ENCODE measurements at places on chromosomes 7 and 10. TPM values are rescaled to one million over a fixed set of nuclear protein-coding genes. Genes with fewer than 3 reads are reported as not detected.
A peak's percentile ranks its signal among the peaks of the same experiment; 100 is the strongest.

DNA sequence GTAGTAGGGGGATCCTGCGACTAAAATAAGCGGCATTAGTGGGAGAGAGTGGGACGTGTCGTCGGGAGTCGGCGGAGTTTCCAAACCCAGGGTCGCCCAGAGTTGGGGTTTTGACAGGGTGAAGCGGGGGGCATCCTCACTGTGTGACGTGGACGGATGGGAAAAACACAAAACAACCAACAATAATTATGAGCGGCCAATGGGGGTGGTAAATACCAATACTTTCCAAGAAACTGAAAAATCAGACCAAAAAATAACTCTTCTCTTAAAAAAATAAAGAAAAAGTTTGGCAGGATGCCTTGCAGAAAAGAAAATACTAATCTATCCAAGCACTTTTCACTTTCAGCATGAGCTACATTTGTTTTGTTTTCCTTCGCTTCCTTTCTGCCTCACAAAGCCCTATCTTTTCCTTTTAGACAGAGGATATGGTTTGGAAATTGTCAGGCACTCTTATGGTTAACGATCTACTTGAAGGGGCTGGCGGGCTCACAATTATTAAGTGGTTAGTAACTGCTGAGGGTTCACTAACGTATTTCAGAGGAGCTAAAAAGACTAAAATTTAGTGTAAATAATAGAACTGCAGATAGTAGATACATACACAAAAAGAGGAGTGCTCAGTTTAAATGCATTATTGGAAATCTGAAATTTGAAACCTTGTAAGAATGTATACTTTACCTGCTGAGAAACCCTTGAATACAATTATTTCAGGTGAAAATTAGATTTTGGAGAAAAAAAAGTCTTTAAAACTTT, 802 bp upstream of the CDK6 start:
- DNase-seq = peak; percentile 52

DNA sequence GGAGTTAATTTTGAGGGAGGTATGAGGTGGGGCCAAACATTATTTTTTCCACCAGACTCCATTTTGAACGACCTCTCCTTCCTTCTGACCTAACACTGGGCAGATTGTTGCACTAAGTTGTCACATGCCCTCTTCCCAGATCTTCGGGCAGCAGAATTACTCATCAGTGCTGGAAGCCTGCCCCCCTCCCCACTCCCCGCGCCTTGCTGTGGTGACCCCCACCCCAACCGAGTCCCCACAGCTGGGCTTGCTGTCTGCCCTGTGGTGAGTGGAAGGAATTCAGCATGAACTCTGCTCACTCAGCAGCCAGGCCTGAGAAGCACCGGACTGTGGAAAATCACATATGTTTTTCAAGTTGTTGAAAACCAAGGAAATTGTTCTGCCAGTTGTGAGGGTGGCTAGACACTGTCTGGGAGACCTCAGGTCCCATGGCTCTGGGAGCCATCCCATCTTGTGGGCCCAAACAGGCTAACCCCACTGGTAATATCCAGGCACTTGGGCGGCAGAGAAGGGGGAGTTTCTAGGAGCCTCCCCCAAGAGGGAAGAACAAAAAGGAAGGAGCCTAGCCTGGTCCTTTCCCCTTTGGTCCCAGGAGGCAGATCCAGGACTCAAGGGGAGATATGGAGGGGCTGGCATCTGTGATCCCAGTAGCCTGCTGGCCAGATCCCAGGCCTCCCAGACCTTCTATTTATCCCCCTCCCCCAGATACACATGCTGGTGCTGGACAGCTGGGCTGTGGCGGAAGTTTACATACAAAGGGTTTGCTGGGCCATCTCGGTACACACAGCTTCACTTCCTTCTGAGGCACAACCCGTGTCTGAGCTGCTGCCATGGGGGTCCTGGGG, 3.5 kb upstream of the AEBP1 start:
- DNase-seq = no peak

DNA sequence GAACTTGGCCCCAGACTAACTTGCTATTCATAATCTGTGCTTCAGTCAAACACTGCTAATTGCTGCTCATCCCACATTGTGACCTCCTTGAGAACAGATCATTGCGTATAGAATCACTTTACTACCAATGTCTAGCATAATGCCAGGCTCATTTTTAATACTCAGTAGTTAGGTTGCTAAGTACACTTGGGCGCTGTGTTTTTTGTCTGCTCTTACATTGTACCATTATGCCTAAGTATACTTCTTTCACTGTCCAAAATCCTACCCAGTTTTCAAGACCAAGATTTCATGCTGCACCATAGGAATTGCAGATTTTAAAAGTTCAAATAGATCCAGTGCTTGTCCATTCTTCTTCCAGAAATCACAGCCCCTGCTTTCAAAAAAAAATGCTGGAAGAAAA, 32.8 kb upstream of the TMEM106B start:
- DNase-seq = no peak

DNA sequence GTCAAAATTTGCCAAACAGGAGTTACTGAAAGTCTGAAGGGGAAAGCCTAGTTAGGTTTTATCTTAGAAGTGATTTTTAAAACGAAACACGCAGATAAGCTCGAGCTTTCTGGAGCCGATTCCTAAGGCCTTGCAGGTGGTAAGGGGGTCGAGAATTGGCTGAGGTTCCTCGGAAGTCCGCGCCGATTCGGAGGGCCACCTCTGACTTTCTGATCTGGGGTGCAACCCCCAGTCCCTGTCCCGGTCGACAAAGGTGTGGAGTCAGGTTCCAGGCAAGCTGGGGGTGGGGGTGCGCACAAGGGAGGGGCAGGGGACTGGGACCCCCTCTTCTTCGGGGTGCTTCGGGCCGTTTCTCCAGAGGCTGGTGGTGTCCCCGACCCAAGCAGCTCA, 701 bp upstream of the CUL1 start:
- no peak for DNase-seq

- DNase-seq = peak; percentile 75
Measured at GRCh38 chr7:15123901-15124300, 221.3 kb upstream of the DGKB start.

ANKRD30A gene
- polyA plus RNA-seq = not detected

TLL2 gene
- polyA plus RNA-seq = 0.23 TPM

CFAP46 gene
- not detected for polyA plus RNA-seq

- peak; percentile 85 for DNase-seq
Measured at GRCh38 chr7:149310113-149310836, 48.3 kb downstream of the ZNF783 start.

DNA sequence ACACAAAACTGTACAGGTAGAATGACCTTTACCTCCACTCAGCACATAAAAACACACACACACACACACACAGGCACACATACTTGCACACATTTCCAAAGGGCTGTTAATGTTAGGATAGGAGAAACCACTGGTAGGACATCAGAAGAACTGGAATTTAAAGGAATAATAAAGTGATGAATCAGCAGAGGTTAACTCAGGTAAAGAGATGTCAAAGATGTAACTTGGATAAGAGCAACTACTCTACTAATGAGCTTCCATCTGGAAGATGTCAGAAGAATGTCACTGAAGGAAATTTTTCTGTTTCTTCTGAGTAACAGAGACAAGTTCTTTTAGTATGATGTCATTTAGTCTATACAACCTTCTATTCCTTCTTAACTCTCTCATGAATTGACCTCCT, 26.4 kb upstream of the GPR37 start:
- DNase-seq = no peak

SPDYE16 gene
- not detected for polyA plus RNA-seq

DRGX gene
- polyA plus RNA-seq = not detected

NEUROD6 gene
- not detected for polyA plus RNA-seq

CCDC172 gene
- polyA plus RNA-seq = not detected

DNA sequence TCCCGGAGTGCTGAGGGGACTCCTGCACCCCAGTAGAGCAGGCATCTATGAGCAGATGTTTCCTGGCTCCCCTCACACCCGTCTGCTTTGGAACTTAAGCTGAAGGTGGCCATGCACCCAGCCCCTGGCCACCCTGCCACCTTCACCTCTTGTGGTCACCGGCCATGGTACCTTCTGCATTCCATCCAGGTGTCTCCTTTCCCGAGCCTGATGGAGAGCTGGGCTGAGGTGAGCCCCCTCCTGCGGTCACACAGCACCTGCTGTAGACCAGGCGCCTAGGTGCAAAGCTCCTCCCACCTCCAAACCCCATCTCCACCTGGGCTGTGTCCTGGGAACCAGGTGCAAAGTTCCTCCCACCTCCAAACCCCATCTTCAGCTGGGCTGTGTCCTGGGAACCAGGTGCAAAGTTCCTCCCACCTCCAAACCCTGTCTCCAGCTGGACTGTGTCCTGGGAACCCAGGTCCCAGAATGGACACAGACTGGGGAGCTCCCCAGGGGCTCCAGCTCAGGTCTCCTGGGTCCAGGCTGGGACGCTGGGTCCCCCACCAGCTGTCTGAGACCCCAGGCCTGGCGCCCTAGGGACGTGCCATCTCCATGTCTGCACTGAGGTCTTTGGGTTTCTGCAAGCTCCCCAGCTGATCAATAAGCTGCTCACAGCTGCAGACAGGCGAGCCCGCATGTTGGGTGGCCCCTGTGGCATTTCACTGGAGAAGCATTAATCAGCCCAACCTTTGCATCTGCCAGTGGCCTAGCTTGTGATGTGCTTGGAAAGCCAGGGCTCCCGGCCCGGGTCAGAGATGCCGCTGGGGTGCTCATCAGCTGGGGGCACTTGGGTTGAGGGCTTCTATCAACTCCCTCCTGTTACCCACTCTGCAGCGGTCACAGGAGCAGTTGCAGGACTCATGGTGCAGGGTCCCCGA, 61.2 kb upstream of the INPP5A start:
- DNase-seq = no peak

GRCh38 chr7:141789917-141790316, at the start of gene TAS2R5:
TAS2R5 (plus strand) TSS chr7:141790217; CDS start chr7:141790362, 145 bp downstream.
- DNase-seq = no peak

ENTPD1 gene
- not detected for polyA plus RNA-seq

LRRC61 gene
- 0.93 TPM for polyA plus RNA-seq

GRCh38 chr10:132328738-132329137, 3.3 kb upstream of the LRRC27 start:
- no peak for DNase-seq

- DNase-seq = no peak
Measured at GRCh38 chr7:113892818-113893217, 26.0 kb downstream of the PPP1R3A start.

DNA sequence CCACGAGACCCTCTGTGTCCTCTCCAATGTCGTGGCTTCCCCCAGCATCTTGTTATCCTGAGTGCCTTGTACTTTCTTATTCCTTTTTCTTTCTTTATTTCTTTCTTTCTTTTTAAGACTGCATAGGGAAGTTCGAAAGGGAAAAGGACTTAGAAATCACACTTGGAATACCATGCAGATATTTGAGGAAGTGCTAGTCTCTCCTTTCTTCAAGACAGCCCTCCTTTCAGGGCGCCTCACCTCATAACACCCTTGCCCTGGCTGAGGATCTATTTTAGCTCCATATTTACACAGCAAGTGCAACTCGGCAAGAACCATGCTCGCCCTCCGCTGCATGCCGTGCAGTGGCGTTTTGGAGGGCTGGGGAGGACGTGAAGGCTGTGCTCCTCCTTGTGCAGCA, 232.3 kb upstream of the GLI3 start:
- no peak for DNase-seq

DNA sequence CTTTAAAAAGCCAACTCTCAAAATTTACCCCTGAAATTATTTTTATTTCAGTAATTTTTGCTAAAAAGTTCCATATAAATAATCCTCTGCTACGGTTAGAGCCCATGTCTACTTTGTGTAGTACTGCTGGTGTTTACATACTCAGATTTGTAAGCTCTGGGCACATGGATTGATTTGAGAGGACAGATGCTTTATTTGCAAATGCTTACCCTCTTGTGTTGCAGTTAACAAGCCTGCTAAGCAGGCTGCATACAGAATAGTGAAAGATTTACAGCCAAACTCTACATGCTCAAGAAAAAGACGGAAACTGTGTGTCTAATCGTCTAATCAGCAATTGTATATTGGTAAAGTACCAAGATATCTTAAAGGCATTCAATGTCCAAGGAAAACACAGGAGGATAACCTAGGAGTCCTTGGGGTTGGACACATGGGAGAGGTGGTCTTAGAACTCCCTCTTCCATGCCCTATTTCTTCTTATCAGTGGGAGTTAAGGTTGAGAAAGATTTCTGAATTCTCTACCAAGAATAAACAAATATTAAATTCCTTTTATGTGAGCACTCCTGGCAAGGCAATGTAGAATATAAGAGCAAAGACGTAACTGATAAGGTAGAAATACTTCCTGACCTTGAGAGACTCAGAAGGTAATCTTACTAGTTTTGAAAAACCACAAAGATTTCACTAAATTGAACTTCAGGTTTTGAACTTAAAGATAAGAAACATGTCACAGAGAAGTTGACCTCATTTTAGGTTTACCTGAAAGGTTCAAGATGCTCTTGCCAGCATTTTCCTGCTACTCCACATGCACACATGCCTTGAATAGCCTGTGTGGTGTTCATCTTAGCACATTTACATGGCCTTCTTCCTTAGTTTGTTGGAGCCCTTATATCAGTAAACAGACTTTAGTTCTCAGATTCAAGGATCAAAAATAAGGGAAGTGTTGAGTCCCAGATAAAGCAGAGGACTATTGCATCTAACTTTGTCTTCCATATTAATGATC, 1216.5 kb downstream of the SORCS3 start:
- DNase-seq = no peak

DNA sequence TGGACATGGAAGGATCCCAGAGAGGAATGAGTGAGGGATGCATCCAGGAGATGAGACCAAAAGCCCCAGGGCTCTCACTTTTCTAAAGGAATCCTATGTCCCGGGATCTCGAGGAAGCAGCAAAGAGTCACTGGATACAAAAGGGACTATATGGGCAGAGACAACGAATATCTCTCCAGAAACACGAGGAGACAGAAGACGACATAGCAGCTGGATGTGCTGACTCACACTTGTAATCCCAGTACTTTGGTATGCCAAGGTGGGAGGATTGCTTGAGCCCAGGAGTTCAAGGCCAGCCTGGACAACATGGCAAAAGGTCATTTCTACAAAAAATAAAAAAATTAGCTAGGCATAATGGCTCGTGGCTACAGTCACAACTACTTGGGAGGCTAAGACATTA, 24.7 kb upstream of the MSMB start:
- no peak for DNase-seq

NCOA4 gene
- 87.3 TPM for polyA plus RNA-seq

DNA sequence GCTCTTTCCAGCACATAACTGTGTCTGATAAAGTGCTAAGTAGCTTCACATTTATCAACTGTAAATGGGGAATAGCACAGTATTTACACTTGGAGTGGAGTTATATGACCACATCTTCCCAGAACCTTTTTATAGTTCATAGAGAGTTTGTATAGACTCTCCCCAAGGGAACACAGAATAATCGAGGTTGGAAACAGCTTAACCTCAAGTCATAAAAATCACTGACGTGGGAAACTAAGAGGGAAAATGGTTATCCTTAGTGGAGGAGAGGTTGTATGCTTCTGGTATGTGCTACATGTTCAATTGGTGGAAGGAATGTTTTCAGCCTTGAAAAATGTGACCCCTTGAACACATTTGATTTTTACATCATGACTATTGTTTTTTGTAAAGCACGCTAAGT, 167.9 kb upstream of the KIAA1217 start:
- no peak for DNase-seq

DNA sequence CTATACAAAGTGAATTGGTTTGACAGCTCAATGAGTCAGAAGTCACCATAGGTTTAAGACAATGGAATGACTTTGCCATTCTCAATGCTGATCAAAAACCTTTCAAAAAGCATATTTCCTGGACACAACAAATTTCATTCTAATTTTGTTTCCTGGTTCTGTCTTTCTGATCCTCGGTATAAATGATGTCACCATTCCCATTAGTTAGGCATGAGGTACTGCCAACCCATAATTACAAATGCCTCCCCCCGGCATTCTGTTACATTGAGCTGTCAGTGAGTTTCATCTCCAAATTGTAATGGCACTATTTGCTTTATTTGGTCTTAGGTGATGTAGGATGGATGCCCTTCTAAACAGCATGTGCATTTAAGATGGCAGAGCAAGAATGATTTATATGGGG, 81.7 kb upstream of the NFE2L3 start:
- no peak for DNase-seq

SYT15 gene
- 0.07 TPM for polyA plus RNA-seq

All from mammary epithelial cell (primary cell).